ENCODE measurements at places on chromosomes 4 and X.

GRCh38 chrX:41145920-41146608 lies 60.8 kb downstream of the USP9X start:
- no peak for DNase-seq

GRCh38 chr4:2787230-2788100 lies 5.4 kb upstream of the SH3BP2 start:
- no peak for DNase-seq

- DNase-seq: no peak
Observed at GRCh38 chr4:139596034-139596683, 40.1 kb upstream of the SETD7 start.

- DNase-seq: peak; percentile 55
Observed at GRCh38 chrX:80430826-80431504, 10.7 kb downstream of the TENT5D start.

- no peak for DNase-seq
Observed at GRCh38 chrX:54430519-54430918, 9.7 kb upstream of the TSR2 start.

GRCh38 chr4:176207839-176208238 lies 12.5 kb upstream of the SPATA4 start:
- DNase-seq: no peak

DNA sequence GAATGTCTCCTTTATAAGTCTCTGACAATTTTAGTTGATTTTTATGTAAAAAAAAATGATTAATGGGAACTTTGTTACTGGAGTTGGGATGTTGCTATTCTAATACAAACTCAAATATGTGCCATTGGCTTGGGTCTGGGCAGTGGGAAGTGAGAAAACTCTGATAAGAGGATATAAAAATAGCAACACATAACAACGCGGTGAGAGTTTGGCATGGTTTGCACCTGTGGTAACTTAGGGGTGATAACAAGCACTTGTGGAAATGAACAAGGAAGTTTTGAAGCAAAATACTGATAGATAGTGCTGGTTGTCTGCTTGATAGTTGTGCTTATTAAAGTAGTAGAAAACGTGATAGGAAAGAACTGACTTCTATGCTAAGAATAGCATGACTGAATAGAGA lies 743.3 kb upstream of the AGA start:
- DNase-seq: no peak

DNA sequence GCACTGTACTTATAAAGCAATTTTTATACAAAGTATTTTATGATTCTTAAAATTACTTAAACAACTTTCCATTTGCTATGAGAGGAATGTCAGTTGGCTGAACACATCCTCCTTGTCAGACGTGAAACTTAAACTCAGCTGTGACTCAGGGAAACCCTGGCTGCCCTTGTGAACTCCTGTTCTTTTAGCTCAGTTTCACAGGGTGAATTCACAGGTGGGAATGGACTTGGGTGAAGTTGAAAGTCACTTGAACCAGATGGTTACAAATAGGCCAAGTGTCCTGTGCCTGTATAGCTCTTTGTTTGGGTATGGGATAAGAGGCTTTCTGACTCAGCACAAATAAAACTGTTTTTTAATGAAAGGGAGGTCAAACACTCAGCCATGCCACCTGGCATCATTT lies 67.4 kb upstream of the FAM47B start:
- no peak for DNase-seq

DNA sequence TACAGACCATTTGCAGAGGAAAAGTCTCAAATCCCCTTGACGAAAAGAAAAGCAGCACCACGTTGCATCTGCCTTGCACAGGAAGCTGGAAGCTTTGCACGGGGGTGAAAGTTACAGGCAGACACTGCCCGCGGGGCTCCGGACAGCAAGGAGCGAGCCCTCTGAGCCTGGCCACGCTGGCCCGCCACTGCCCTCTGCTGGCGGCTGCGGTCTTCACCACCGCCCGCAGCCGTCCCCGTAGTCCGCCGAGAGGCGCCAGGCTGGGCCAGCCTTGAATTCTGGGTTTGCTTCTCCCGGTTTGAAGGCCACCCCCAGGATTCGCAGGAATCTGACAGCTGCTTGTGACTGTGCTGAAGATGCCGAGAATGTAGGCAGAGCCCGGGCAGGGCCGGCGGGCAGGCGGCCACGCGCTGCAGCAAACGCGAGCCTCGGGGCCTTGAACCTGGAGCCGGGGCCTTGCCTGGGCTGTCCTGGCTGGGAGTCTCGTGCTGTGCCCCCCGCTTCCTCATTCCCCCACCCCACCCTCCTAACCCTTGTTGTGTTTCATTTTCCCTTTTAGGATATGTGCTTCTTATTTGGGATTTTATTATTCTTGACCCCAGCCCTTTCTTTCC lies 49.2 kb downstream of the ENPP6 start:
- DNase-seq: peak; percentile 64

- DNase-seq: no peak
Observed at GRCh38 chr4:183347146-183347545, 24.9 kb upstream of the CLDN24 start.

DNA sequence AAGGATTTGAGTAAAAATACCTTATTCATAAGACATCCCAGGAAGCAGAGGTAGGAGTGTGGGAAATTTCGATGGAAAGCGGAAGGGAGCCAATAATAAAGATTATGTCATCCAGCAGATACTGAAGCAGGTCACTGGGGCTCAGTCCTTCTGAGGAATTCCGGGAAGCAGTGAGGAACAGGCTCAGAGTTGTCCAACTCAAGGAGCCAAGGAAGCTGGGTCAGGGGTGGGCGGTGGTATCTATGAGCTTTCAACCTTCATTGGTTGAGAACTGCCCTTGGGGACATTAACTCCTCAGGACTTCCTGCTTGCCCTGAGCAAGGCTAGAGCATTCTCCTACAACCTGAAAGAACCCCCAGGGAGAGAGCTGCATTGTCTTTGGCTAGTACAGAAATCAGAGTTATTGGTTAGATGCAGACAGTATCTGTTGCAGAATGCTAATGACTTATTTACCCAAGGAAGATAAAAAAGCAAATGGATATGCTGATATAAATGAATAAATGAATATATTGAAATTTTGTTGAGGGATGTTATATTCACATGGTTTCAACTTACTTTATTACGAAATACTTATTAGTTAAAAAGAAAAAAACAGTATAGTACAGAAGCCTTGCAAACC lies 68.2 kb downstream of the DMP1 start:
- no peak for DNase-seq

- DNase-seq: no peak
Observed at GRCh38 chr4:148530114-148530513, 87.9 kb upstream of the NR3C2 start.

GRCh38 chr4:86032476-86033022 lies 327.3 kb downstream of the MAPK10 start:
- DNase-seq: peak; percentile 22

DNA sequence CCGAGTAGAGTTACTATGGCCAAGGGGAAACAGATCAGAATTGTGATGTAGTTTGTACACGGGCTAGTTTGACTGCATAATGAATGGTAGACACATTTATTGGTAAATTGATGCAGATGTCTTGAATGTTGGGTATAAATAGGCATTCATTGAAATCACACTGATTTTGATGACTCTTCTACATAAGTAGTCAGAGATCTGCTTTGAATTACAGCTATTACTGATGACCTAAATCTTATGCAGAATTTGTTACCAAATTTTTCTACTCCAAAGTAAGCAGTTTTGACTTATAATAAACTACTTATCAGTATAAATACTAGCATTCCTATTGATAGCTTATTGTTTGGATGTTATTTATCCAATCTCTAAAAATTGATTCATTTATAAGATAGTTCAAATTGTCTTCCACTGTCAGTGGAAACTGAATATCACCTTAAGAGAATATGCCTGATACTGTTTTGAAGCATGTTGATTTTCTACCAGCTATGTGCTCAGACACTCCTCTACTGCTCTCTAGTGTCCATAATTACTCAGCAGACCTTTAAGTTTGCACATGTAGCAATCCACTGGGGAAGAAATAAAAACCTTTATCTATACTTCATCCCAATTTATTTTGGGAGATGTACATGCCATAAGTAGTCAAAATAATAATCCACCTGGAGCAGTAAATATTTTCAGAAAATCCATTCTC lies 120.3 kb downstream of the RASL11B start:
- DNase-seq: peak; percentile 20

- no peak for DNase-seq
Observed at GRCh38 chr4:124105212-124105611, 607.3 kb downstream of the ANKRD50 start.

Data from foreskin melanocyte (primary cell).